ENCODE measurements at places on chromosomes 4 and X.

GRCh38 chr4:128974136-128974581, 119.2 kb downstream of the SCLT1 start:
- DNase-seq = no peak

- DNase-seq = no peak
Observed at GRCh38 chr4:40991908-40992307, 222.4 kb downstream of the APBB2 start.

DNA sequence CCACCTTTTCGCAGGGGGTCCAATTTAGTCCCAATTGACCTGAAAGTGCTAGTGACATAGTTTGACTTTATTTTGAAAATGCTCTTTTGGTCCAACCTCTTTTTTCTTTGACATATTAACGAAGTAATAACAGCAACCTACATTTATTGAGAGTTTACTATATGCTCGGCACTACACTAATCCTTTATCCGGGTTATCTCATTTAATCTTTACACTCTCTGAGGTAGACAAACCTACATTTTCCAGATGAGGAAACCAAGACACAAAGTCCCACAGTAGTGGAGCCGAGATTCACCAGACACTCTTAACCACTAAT, 307 bp upstream of the ATRX start:
- DNase-seq = no peak

GRCh38 chr4:70688795-70689231, 481 bp downstream of the UTP3 start:
- peak; percentile 6 for DNase-seq

GRCh38 chrX:3244203-3244743, 102.2 kb downstream of the MXRA5 start:
- no peak for DNase-seq

DNA sequence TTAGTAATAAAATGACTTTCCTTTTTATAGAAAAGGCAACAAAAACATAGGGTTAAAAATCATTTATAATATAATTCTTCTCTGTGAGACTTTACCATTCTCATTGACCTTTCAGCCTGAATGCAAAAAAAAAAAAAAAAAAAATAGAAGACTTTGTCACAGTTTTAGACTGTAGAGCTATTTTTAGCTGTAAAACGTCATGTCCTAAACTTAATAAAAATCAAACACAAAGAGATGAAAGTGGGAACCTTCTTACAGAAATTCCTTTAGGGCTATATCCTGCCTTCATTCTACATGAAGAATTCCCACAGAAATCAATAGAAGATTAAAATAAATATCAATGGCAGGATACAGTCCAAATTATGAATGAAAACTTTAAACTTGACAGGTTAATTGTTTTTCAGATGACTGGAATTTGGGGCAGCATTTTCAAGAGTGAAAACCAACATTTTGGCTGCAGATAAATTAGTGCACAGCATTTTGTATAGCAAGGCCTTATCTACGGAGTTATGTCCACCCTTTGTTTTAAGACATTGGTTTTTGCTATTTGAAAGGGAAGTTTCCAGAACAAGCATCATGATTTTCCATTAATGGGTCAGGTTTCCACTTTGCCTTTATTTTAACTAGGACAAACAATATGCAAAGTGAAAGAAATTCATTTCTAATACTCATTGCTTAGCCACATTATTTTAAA, 219.5 kb downstream of the SPCS3 start:
- no peak for DNase-seq

DNA sequence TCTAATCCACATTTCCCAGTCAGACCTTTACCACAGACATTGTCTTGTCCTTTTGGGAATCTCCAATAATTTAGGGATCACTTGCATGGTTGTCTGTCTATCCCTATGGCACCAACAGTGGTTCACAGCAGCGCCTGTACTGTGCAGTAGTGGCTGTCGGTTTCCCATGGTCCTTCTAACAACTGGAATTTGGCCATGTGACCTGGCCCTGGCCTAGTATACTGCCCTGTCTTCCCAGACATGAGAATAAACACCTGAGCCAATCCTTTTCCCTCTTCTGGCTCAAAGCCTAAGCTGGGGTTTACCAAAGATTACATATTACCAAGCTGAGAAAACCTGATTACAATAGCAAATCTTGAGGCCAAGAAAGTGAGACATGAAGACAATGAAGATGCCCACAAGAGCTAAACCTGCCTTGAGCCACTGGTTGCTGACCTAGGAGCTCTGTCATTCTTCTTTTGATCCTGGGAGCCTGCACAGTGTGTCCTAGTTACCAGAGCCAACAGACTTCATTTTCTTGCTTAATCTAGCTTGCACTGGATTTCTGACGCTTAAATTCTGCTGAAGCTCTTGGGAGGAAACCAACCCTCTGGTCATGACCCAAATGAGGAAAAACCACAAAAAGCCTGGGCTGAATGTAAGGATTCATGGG, 92.1 kb downstream of the SCD5 start:
- no peak for DNase-seq

DNA sequence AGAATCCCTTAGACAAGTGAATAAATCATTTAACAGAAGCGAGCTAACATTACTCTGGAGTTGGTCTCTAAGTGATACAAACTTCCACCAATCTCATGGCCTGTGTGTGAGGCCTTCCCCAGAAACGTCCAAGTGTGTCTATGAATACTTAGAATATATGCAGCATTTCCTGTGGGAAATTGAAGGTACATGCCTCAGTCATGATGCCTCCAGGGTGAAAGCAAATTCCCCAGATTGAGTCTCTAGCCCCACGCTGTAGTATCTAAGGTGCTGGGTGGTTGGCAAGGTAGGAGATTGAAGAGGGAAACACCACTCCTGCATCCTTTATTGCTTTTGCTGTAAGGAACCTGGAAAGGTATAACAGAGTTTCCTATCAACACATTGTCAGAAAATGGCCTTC, 113.8 kb downstream of the IL13RA2 start:
- DNase-seq = no peak

DNA sequence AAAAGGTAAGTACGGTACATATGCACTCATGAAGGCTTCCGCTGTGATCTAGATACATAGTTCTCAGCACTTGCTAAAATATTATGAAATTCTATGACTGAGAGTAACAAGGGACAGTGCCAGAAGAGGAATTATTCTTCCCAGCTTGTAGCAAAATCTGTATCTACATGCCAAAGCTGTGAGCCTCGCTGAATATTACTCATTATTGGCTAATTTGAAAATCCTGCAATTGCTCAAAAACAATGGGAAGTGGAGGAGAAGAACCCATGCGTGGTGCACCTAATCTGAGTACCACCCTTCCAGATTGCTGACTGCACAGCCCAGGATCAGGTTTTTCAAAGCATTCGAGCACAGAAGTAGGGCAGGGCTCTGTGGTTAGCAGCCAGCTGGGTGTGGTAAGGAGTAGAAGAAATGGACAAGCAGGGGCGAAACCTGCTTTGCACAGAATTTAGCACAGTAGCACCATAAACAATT, 17.4 kb upstream of the PDCL2 start:
- DNase-seq = no peak

DNA sequence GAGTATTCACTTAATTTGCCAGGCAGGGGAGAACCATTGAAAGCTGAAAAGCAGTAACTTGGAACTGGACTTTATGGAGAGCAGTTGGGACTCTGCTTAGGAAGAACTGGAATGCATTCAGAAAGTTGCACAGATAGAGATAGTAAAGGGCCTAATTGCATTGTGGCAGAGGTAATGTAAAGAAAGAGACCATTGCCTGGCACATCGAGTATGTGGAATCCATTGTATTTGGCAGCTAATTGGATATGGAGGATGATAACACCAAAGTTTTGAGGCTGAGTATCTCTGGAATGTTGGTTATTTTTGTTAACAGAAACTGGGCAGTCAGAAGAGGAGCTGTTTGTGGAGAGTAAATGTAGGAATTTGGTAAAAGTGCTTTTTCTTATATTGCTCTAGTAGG, 169.9 kb downstream of the BMPR1B start:
- DNase-seq = no peak

- DNase-seq = no peak
Observed at GRCh38 chr4:137510557-137511265, 21.6 kb downstream of the PCDH18 start.

GRCh38 chrX:110317061-110317819, 645 bp downstream of the AMMECR1 start:
- DNase-seq = peak; percentile 5

GRCh38 chrX:72470532-72471223, 102.0 kb downstream of the HDAC8 start:
- no peak for DNase-seq

- no peak for DNase-seq
Observed at GRCh38 chr4:177275999-177276398, 33.7 kb upstream of the NEIL3 start.

GRCh38 chrX:22746081-22746480, 253.7 kb upstream of the DDX53 start:
- DNase-seq = no peak

GRCh38 chrX:136616987-136617685, 30.8 kb upstream of the CD40LG start:
- DNase-seq = no peak

- no peak for DNase-seq
Observed at GRCh38 chr4:38266616-38267015, 306.4 kb downstream of the PTTG2 start.

GRCh38 chr4:24917076-24917856, 4.4 kb upstream of the CCDC149 start:
- DNase-seq = no peak

- no peak for DNase-seq
Observed at GRCh38 chrX:124641737-124642491, 295.6 kb downstream of the SH2D1A start.

DNA sequence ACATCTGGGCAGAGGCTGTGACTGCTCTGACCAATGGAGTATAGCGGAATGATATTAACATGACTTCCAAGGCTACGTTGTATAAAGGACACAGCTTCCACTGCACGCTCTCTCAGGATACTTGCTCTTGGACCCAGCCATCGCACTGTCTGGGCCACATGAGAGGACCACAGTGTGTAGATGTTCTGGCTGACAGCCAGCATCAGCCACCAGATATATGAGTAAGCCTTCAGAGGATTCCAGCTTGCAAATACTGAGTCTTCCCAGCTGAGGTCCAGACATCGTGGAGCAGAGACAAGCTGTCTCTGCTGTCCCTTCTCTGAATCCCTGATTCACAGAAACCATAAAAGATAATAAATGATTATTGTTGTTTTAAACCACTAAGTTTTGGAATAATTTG, 146.8 kb upstream of the USP9X start:
- no peak for DNase-seq

- no peak for DNase-seq
Observed at GRCh38 chr4:167688660-167689142, 403.6 kb upstream of the ANXA10 start.

DNA sequence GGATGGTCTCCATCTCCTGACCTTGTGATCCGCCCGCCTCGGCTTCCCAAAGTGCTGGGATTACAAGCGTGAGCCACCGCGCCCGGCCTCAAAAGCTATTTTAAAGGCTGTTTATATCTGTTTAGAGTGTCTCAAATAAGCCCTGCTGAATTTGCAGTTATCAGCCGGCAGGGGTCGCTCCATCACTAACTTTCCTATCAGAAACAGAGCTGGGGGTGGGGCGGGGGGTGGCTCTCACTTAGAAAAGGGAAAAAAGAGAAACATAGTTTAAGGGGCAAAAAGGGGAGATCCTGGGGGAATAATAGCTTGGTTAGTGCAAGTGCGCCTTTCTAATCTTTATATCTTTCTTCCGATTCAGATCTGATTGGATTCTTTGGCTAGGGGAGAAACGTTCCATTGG, 450.7 kb downstream of the UBE2NL start:
- DNase-seq = no peak

GRCh38 chrX:133590703-133591505, 175.6 kb upstream of the GPC4 start:
- DNase-seq = no peak

DNA sequence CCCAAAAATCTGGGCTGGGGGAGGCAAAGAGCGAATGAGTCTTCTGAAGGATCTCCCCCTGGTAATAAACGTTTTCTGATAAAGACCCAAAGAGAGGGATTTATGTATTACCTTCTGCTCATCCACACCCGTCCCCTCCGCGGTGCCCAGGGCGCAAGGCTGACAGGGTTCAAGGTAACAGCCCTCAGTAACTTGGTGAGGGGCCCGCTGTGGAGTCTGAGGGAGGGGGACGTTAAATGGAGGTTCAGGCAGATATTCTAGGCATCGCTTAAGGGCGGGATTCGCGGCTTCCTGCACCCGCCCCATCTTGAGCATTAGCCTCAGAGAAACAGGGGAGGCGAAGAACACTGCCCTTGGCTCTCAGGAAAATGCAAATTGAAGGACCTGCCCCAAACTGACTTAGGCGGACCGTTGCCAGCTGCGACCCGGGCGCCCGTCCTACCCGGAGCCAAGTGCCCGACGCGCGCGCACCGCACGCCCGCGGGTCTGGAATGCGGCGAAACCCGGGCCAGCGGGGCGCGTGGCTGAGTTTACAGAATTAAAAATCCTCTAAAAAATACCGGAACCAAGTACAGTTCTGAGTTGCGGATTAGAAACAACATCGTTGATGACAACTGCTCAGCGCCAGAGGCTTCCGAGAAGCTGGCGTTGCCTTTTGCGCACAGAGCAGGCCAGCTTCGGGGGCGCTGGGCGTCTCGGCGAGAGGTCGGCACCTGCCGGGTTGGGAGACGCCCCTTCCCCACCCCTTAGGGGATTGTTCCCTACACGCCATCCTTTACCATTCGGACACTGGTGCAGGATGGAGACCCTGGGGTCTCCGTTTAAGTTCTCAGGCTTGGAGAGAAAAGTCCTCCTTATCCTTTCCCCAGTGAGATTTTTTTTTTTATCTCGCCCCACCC, 2.8 kb downstream of the HELT start:
- no peak for DNase-seq

Data from effector CD4-positive, alpha-beta T cell (primary cell).